ENCODE measurements at places on chromosomes 1 and 21. TPM values are rescaled to one million over a fixed set of nuclear protein-coding genes. Genes with fewer than 3 reads are reported as not detected.

DNA sequence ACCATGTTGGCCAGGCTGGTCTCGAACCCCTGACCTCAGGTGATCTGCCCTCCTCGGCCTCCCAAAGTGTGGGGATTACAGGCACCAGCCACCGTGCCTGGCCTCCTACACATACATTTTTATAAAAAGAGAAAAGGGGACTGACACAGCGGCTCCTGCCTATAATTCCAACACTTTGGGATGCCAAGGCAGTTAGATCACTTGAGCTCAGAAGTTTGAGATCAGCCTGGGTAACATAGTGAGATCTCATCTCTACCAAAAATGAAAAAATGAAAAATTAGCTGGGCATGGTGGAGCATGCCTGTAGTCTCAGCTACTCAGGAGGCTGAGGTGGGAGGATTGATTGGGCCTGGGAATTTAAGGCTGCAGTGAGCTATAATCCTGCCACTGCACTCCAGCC lies 23.4 kb downstream of the ZNF281 start:
- no peak for DNase-seq

DNA sequence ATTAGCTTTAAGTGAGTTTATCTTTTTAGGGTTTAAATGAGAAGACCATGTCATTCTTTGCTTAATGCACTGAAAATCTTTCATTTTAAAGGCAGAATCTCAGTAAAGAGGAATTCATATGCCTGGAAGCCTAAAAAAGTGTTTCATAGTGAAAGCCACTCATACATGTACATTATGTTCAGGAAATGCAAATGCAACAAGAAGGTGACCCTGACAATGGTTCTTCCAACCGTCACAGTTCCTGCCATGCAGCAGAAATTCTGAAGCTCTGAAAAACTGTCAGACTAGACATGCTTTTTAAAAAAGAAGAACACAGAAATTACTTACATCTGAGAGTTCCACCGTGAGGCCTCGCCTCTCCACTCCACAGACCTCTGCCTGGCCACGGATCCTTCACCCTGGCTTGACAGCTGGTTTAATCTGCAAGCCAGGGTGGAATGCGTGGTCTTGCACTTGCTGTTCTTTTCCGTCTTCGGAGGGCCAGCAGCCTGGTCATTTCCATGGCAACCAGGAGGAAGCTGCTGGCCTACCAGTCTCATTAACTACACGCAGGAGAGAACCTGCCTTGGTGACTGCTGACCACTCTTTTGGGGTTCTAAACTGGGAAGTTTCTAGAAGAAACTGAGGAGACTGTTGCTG lies 41.8 kb upstream of the PAXBP1 start:
- no peak for DNase-seq

DNA sequence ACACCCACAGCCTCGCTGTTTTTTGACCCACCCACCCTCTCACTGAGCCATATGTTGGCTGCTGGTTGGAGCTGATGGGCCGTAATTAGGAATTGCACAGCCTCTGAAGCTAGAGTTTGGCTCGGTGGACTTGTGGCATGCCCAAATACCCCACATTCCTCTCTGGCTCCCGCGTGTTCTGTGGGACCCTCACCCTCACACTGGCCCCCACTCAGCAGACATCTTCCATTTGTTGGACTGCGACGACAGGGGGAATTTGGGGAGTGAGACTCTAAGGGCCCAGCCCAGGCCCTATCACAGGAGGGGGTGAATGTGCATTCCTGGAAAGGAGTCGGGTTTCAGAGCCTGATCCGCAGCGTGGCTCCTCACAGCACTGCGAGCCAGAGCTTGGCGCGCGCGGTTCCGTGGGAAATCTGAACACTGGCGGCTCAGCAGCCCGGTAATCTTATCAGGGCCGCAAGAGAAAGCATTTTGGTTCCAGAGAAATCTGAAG lies 5.2 kb downstream of the RCSD1 start:
- DNase-seq, result no peak

DNA sequence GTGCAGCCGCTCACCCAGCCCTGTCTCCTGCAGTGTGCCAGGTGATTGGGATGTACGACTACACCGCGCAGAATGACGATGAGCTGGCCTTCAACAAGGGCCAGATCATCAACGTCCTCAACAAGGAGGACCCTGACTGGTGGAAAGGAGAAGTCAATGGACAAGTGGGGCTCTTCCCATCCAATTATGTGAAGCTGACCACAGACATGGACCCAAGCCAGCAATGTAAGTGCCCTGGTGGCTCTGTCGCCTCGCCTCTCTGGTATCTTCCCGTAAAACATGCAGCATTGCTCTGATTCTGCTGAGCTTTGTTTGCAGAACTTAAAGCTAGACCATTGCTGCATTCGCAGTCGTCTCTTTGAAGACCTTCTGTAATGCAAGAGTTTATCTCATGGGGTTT lies 79.2 kb downstream of the ATP5PO start:
- no peak for DNase-seq

GRCh38 chr1:7536891-7537591 lies 234.1 kb upstream of the VAMP3 start:
- peak; percentile 38 for DNase-seq

DNA sequence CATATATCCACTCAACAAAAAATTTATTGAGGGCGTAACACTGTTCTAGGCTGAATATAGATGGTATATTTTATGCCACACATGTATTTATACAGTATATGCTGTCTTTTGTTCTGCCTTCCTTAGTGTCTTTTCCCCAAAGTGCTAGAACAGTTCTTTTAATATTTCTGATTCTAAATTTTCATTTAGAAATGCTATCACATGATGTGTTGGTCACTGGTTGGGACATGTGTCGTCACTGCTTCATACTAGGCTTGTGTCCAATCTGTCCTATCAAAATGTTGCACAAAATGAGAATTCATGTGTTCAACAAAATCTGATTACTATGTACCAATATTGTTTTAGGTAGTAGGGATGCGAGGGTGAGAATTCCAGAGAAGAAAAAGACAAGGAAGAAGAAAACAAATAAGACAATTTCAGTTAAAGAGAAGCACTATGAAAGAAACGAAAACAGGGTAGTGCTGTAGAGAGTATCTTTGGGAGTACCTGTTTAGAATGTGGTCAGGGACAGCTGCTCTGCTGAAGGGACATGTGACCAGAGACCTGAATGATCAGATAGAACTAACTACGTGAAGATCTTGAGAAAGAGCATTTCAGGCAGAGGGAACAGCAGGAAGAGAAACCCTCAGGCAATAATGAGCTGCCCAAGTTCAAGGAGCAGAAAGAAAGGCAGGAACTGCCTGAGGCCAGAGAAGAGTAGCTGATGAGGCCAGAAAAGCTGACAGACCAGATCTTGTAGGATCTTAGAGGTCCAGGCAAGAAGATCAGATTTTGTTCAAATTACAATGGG lies 1.3 kb downstream of the KMO start:
- DNase-seq, result no peak

- no peak for DNase-seq
Observed at GRCh38 chr1:166900987-166901386, 24.9 kb upstream of the TADA1 start.

DNA sequence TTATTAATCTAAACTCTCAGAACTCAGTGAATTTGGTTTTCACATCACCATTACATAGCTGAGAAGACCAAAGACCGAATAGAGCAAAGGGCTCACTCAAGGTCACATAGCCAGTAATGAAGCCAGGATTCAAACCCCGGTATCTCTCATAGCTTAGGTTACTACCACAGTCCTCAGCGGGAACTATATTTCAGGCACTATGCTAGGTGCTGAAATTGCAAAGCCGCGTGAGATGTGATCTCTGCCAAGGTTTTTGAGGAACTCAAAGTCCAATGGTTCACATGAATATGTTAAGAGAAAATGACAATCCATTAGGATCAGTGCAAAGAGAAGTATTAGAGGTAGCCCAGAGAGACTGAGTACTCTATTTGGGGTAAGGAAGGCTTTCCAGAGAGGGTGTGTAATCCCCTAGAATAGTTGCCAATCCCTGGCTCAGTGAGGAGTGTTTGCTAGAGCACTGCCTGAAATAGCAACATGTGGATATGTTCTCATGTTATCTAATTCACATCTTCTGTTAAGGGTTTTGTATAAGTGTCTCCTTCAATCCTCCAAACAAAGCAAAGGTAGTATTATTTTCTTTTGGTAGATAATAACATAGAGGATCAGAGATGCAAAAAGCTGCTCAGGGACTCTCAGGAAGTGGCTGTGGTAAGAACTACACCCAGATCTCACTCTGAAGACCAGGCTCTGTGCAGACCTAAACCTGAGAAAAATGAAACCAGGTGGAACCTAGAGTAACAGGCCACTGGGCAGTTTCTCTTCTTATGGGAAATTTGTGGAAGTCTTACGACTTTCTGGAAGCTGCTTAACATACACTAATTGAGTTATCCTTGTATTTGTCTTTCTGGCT lies 93.1 kb upstream of the C8B start:
- DNase-seq, result no peak

DNA sequence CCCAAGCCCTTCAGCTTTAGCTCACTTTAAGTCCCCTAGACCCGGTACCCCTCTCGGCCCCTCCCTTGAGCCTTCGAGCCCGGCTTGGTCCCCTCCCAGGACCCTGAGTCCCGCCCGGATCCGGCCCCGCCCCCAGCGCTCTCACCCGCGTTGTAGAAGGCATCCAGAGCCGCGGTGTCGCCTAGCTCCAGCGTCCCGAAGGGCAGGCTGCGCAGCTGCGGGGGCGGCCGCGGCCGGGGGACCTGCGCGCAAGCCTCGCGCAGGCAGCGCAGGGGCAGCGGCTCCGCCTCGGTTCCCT lies 699 bp downstream of the MAP3K6 start:
- peak; percentile 94 for DNase-seq

GRCh38 chr1:155691992-155692528 lies 3.2 kb downstream of the DAP3 start:
- no peak for DNase-seq

ACBD6 gene
- 27.7 TPM for total RNA-seq

OLIG2 gene
- not detected for total RNA-seq

HORMAD1 gene
- total RNA-seq, result 0.84 TPM

PDE9A gene
- 11.8 TPM for total RNA-seq

Data from aorta (tissue), 5 donors.